ENCODE measurements at places on chromosomes 4 and X.
A peak's percentile ranks its signal among the peaks of the same experiment; 100 is the strongest.

- H3K4me3 ChIP-seq, result no peak overlapping the region
- no peak for DNase-seq
- H3K4me1 ChIP-seq, result no peaks in the 10 kb centered on the region
- no peak overlapping the region for H3K27ac ChIP-seq
- no peaks in the 10 kb centered on the region for H3K27me3 ChIP-seq
These were observed 49.8 kb downstream of the TBCK start for GRCh38 chr4:106266201-106266600.

DNA sequence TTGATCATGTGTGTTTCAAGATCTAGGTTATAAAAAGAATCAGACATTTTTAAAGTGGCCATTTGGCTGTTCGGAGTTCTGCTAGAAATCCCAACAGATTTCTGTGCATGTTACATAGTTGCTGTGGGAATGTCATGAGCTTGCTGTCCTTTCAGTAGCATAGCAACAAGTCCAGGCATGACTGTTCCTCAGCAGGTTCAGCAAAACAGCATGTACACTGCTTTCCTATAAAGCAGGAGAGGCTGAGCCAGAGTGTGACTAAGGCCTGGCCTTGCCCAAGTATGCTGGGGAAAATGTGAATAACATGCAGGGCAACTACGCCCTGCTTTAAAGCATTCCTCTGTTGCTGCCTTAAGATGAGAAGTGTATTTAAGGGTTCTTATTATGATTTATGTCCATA is 217.1 kb upstream of the SMIM31 start:
- no peak for DNase-seq
- no peaks in the 10 kb centered on the region for H3K36me3 ChIP-seq
- no peak overlapping the region for H3K4me3 ChIP-seq
- H3K27ac ChIP-seq, result no peak overlapping the region
- H3K4me1 ChIP-seq, result no peaks in the 10 kb centered on the region
- H3K27me3 ChIP-seq, result no peaks in the 10 kb centered on the region

GRCh38 chr4:137946453-137947174 is 295.5 kb downstream of the SLC7A11 start:
- no peaks in the 10 kb centered on the region for H3K36me3 ChIP-seq
- no peaks in the 10 kb centered on the region for H3K27me3 ChIP-seq
- no peak overlapping the region for H3K27ac ChIP-seq

- H3K27me3 ChIP-seq, result no peaks in the 10 kb centered on the region
- peaks cover 41% of the 10 kb centered on the region for H3K4me1 ChIP-seq
- peak overlapping the region; percentile 80 for H3K27ac ChIP-seq
- H3K4me3 ChIP-seq, result no peak overlapping the region
- DNase-seq, result no peak
These were observed 46.8 kb downstream of the SULT1B1 start for GRCh38 chr4:69713593-69713992.

DNA sequence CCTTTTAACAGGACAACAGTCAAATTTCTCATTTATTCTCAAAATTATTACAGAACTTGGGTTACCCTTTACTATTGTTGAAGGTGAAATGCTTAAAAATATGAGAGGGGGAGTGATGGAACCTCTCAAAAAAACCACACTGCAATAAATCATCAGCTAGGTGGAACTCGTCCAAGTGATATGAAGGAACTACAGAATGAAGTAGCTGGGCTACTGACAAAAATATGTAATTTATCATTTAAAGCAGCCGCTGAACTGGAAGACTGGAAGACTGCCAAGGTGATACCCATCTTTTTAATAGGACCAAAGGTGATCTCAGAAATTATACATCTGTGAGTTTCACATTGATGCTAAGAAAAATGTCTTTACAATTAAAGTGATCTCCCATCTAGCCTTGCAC is 597.7 kb upstream of the TENM3 start:
- no peak for DNase-seq
- no peak overlapping the region for H3K27ac ChIP-seq
- no peaks in the 10 kb centered on the region for H3K4me1 ChIP-seq
- H3K36me3 ChIP-seq, result no peaks in the 10 kb centered on the region
- no peak overlapping the region for H3K4me3 ChIP-seq
- H3K27me3 ChIP-seq, result no peaks in the 10 kb centered on the region

DNA sequence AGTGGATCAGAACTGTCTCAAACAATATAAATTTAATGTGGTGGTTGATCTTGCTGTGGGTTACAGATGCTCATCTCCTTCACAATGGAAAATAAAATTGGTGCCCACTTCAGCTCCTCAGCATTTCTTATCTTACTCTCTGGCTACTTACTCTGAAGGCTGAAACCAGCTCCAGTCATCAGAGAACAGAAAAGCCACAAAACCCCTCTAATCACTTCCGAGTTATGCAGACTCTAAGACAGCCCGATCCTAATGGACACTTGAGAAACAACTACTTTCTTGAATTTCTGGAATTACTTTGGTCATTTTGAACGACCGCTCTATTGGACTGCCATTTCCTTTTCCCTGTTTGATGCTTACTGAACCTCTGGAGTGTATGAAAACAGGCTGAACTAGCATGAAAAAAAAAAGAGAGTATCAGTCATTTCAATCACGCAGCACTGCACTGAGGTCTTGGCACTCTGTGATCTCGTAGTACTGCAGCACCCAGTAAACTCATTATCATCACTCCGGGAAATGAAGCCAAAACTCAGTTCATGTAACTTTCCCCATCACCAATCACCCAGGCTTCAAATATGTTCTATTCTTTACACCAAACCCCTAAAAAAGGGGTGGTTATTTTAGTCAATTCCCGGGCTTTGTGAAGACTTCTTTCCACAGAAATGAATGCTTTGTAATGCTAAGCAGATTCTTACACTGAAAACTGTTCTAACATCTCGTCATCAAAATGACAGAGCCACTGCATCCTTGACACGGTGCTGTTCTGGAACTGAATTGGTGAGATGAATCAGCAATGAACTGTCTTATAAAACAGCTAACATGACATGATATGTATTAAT is 54.5 kb downstream of the TSPAN5 start:
- no peaks in the 10 kb centered on the region for H3K27me3 ChIP-seq
- no peaks in the 10 kb centered on the region for H3K4me1 ChIP-seq

DNA sequence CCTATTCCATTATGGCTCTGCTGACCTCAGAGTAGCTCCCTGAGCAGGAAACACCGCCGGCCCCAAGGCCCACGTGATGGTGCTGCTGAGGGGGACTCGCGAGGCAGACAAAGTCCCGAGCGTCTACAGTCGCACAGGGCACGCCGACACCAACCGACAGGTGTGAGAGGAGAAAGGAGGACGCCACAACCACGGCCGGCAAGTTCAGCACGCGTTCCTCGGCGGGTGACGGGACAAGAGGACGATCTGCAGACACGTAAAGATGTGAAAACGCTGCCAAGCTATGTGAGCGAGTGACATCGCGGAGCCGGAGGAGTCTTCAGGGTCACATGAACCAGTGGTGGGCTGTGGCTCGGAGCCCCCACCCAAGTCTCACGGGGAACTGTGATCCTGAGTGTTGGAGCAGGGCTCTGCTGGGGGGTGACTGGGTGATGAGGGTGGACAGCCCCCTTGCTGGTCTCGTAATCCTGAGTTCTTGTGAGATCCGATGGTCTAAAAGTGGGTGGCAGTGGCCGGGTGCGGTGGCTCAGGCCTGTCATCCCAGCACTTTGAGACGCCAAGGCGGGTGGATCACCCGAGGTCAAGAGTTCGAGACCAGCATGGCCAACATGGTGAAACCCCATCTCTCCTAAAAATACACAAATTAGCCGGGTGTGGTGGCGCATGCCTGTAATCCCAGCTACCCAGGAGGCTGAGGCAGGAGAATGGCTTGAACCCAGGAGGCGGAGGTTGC is 34.0 kb downstream of the PPP2R3B start:
- H3K4me1 ChIP-seq, result no peaks in the 10 kb centered on the region
- no peak overlapping the region for H3K4me3 ChIP-seq
- no peak overlapping the region for H3K27ac ChIP-seq
- no peaks in the 10 kb centered on the region for H3K27me3 ChIP-seq

DNA sequence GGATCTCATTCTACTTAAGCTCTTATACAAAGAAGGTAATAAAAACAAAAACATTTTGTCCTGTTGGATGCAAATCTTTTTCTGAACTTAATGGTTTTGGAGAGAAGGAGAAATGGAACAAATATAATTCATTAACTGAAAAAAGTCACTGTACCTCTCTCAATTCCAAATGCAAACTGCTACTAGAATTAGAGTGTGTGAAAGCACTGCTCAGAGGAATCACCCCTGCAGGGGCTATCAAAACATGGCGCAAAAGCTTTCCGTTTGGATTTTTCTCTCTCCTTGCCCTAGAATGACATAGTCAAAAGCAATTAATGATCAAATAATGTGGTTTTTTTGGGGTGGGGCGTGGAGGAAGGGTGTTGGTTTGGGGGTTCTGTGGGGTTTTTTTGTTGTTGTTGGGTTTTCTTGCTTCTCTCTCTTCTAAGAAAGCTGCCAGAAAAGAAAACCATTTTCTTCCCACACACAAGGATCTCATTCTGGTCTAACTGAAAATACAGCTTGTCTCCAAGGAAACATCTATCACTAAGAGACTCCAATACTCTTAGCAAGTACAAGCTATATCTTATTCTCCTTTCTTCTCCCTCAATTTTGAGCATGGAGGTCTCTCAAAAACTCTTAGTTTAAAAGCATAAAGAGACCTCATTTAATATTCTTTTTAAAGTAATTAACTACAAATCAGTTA is 41.6 kb downstream of the USP46 start:
- no peaks in the 10 kb centered on the region for H3K27me3 ChIP-seq
- H3K36me3 ChIP-seq, result no peaks in the 10 kb centered on the region
- no peak overlapping the region for H3K4me3 ChIP-seq
- no peak for DNase-seq
- no peaks in the 10 kb centered on the region for H3K4me1 ChIP-seq
- no peak overlapping the region for H3K27ac ChIP-seq

DNA sequence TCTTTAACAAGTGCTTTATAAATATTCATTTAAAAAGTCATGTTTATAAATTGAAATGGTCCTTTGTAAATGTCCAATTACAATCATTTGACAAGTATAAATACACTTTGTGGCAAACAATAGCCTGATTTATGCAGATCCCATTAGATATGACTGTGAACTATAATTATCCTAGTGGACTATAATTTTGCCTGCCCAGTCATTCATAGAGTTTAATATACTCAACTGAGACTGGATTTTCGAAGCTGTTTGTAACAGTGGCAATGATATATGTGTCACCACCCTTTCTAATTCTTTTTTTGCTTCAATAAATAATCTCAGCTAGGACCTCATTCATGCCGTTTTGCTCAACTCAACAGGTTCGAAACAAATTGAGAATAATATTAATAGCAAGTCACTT is 732.0 kb downstream of the PCDH18 start:
- no peak overlapping the region for H3K4me3 ChIP-seq
- DNase-seq, result no peak
- H3K36me3 ChIP-seq, result no peaks in the 10 kb centered on the region
- no peaks in the 10 kb centered on the region for H3K27me3 ChIP-seq

- H3K36me3 ChIP-seq, result no peaks in the 10 kb centered on the region
- H3K27ac ChIP-seq, result no peak overlapping the region
- no peaks in the 10 kb centered on the region for H3K4me1 ChIP-seq
These were observed 134.6 kb upstream of the BOD1L1 start for GRCh38 chr4:13762130-13762529.

DNA sequence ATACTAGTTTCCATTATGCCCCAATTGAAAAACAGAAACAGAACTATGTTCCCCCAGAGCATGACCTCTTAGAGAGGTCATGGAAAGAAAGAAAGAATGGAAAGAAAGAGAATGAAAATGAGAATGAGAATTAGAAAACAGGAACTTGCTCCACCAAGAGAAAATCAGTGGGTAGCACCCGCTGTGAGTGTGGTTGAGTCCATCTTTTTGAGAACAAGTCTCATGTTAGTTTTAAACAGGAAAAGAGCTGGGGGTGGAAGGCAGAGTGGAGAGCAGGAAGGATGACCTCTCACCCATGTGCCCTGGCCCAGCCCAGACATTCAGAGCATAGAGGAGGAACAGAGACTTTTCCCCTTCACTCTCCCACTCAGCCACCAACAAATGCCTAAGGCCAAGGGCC is 4.9 kb downstream of the GSX2 start:
- DNase-seq, result no peak
- no peaks in the 10 kb centered on the region for H3K36me3 ChIP-seq
- peaks cover 2% of the 10 kb centered on the region for H3K27me3 ChIP-seq
- no peak overlapping the region for H3K4me3 ChIP-seq
- peaks cover 21% of the 10 kb centered on the region for H3K4me1 ChIP-seq

- H3K4me3 ChIP-seq, result no peak overlapping the region
- H3K27ac ChIP-seq, result no peak overlapping the region
- H3K27me3 ChIP-seq, result no peaks in the 10 kb centered on the region
These were observed 567.7 kb downstream of the MAGEB5 start for GRCh38 chrX:26783512-26784225.

DNA sequence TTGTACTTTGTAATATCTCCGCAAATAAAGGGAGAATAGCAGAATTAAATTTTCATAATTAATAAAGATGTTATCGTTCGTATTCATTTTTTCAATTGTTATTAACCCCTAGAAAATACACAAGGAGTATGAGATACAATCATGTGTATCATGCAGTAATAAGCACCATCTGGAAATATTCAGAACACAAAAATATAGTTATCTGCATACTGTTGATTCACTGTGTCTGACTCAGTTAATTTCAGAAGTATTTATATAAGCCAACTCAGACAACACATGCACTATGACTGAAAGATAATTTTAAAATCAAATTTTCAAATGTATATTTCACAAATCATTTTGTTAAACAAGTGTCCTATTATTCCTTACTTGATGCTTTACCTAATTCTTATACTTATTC is 1954.8 kb downstream of the ARAP2 start:
- H3K4me1 ChIP-seq, result no peaks in the 10 kb centered on the region
- no peak overlapping the region for H3K4me3 ChIP-seq
- no peak for DNase-seq
- H3K27me3 ChIP-seq, result no peaks in the 10 kb centered on the region

- no peak for DNase-seq
- no peak overlapping the region for H3K4me3 ChIP-seq
- H3K36me3 ChIP-seq, result peaks cover 27% of the 10 kb centered on the region
- H3K27me3 ChIP-seq, result no peaks in the 10 kb centered on the region
- H3K27ac ChIP-seq, result no peak overlapping the region
- no peaks in the 10 kb centered on the region for H3K4me1 ChIP-seq
These were observed 51.2 kb upstream of the MTNR1A start for GRCh38 chr4:186606591-186606992.

Measured in liver (tissue), 10 donors.